ENCODE measurements at places on chromosomes 7 and 10.

GRCh38 chr7:81624021-81624592 lies 145.7 kb downstream of the HGF start:
- no peak for DNase-seq

DNA sequence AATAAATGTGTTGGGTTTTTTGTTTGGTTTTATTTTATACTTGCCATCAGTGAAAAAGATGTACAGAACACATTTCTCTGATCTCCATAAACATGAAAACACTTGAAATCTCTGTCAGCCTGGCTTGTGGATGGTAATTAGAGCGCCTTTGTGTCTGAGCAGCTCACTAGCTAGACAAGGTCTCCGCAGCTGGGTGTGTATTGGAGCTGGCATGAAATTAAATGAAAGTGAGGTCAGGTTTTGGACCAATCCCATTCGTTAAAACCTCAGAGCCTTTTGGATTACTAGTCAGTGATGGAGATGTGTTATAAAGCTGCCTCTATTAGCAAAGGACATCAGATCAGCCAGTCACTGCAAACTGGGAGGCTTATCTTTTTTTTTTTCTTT lies 2.7 kb downstream of the FRAT1 start:
- DNase-seq: no peak

GRCh38 chr7:140261105-140261486 lies 84.3 kb upstream of the KDM7A start:
- DNase-seq: no peak

GRCh38 chr7:43249823-43250145 lies 137.3 kb downstream of the HECW1 start:
- no peak for DNase-seq

DNA sequence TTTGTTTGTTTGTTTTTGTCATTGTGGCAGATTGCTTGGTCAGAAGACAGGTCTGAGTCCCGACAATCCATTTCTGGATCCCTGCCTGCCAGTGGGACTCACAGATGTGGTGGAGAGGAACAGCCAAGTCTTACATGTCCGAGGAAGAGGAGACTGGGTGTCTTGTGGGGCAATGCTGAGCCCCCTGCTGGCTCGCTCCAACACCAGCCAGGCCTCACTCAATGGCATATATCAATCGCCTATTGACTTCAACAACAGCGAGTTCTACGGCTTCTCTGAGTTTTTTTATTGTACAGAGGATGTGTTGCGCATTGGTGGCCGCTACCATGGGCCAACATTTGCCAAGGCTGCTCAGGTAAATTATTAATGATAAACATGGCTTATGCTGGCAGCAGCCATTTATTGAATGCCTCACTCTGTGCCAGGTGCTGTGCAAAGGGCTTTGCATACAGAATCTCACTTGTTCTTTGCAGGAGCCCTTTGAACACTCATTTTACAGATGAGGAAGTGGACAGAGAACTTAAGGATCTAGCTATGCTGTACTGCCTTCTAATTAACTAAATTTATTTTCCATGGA lies 33.3 kb downstream of the COX15 start:
- DNase-seq: no peak

GRCh38 chr7:148480479-148481146 lies 110.0 kb upstream of the C7orf33 start:
- DNase-seq: no peak

GRCh38 chr10:50572017-50572491 lies 51.7 kb downstream of the SGMS1 start:
- DNase-seq: no peak

GRCh38 chr10:111392159-111392558 lies 315.3 kb downstream of the ADRA2A start:
- no peak for DNase-seq

- DNase-seq: no peak
Observed at GRCh38 chr7:101550641-101551541, 78.2 kb downstream of the MYL10 start.

DNA sequence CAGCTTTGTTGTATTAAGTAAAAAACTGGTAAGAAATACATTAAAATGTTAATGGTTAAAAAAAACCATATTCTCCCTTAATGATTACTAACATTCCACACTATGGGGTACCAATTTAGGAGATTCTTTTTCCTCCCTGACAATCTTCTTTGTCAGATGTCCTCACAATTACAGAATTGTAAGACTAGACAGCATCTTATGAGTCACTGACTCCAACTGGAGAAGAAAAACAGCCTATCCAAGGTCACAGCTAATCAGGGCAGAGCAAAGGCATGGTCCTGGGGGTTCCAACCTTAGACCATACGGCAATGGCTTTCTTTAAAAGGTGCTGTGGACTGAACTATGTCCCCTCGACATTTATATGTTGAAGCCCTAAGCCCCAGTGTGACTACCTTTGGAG lies 127.6 kb downstream of the DLG5 start:
- no peak for DNase-seq

- no peak for DNase-seq
Observed at GRCh38 chr10:112810711-112811151, 139.3 kb upstream of the TCF7L2 start.

GRCh38 chr10:73646598-73647041 lies 5.3 kb upstream of the MYOZ1 start:
- DNase-seq: no peak

DNA sequence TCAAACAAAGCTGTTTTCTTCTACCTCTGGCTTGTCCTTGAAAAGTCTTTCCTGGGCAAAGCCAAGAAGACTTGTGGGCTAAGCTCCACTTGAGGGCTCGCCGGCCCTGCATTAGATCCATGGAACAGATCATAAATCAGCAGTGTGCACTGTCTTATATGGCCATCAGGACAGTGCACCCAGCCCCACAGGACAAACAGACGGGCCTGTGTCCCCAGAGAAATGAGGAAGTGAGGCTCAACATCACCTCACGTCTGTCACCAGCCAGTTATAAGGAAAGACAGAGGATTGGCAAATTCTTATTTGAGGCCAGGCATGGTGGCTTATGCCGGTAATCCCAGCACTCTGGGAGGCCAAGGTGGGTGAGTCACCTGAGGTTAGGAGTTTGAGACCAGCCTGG lies 12.3 kb upstream of the IFT22 start:
- no peak for DNase-seq

- DNase-seq: no peak
Observed at GRCh38 chr10:5960070-5960972, 17.0 kb downstream of the IL15RA start.

DNA sequence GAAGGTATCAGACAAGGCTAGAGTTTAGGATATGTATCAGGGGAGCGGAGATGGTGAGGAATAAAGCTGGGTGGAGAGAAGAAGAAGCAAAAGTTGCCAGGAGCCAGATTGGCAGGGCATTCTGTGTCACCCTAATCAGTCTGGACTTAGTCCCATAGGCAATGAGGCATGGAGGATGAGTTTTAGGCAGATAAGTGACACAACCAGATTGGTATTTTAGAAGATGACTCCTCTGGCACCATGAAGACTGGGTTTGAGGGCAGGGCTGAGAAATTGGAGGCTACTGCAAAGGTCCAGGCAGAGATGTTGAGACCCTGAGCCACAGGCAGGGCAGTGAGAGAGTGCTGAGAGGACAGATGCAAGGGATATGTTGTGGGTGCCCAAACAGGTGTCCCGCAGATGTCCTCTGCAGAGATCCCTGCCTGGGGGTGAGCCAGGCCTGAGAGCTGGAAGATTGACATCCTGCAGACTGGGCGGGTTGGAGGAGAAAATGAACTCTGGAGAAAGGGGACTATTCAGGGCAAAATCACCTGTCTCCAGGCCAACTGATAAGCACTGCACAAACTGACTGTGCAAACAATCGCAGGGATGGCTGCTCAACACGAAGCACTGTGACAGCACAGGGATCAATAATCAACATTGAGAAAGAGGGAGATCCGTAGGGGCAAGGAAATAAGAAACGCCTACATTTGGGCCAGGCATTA lies 11.9 kb upstream of the HABP2 start:
- no peak for DNase-seq

DNA sequence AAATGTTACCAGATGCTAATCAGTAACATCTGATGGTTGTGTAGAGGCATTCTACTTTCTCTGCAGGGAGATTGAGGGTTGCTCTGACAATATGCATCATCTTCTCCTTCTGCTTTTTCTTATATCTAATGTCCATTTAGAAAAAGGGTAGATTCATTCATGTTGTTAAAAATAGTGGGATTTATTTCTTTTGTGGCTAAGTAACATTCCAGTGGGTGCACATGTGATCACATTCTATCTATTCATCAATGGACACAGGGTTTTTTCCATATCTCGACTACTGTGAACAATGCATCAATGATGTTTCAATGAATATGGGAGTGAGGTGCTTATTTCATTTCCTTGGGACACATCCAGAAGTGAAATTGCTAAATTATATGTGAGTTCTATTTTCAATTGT lies 103.9 kb downstream of the CRPPA start:
- no peak for DNase-seq

DNA sequence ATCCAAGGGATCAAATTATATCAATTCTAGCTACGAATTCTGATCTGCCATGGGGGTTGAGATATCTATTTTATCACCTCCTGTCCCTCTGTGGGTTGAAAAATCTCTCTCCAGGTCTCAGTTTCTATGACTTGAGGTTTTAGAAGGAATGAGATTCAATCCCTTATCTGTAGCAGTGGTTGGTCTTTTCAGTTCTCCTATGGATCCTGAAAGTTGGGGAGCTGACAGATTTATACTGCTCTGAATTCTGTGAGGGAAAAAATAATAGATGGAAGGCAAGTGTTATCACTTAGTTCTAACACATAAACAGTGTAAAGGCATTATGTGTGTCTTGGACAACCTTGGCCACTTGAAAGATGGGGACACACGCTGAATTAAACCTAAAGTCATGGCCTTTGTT lies 15.8 kb upstream of the FBXW4 start:
- DNase-seq: no peak

- DNase-seq: no peak
Observed at GRCh38 chr10:3271354-3272115, 99.0 kb upstream of the PITRM1 start.

GRCh38 chr10:84047258-84048010 lies 91.9 kb upstream of the GHITM start:
- DNase-seq: no peak

DNA sequence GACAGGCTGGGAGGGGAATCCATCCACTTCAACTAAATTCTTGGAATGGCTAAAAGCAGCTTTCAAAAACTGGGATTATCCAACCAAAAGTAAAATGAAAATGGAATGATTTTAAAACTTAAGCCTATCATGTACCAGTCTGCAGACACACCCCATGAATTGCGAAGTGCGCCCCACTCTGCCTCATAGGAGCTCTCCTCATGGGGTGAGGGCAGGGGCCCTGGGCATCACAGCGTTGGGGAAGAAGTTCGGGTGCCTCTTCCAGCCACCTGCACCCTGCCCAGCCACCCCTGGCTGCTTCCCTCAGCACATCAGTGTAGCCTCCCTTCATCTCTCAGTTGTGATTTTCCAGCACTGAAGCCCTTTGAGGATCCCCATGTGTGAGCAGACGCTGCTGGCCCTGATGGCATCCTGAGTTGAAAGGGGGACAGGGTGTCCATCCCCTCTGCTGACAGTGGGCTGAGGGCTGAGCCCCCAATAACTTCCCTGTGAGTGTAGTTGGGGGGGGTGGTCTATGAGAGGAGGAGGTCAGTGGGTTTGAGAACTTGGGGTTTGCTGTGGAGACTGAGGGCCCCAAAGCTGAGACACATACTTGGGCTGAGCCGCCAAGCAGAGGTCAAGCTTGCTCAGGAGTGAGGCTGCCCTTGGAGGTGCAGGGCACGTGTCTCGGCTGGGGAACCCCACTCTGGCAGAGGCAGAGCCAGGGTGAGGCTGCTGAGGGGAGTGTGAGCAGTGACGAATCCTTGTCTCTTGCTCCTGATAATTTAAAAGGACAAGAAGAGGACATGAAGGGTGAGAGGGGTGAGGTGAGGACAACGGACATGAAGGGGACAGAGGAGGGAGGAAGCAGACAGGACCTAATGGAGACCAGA lies 542.1 kb downstream of the TCERG1L start:
- DNase-seq: no peak

DNA sequence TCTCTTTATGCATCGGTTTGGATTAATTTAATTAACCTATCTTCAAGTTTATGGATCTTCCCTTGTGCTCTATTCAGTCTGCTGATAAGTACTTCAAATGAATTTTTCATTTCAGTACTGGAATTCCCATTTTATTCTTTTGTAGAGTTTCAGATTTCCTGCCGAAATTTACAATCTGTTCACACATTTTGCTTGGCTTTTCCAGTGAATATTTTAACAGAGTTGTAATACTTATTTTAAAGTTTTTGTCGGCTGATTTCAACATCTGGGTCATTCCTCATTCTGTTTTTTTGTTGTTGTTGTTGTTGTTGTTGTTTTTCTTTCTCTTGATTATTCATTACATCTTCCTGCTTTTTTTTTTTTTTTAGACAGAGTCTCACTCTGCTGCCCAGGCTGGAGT lies 89.9 kb upstream of the KCNMA1 start:
- no peak for DNase-seq

DNA sequence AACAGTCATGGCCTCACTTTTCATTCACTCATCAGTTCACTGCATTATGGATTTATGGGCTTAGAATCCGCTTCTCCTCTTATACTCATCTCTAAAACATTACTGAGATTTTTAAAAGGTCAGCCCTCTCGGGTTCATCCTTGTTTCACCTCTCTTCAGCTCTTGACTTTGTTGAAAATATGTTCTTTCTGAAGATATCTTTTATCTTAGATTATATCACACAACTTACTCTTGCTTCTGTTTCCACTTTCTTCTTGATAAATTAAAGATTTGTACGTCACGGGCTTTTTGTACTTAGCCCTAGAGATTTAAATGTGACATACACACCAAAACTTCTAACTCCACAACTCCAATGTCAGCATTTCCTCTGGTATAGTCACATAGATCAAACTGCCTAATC lies 342.5 kb upstream of the TMEM229A start:
- no peak for DNase-seq

GRCh38 chr10:91528080-91528479 lies 104.8 kb downstream of the PPP1R3C start:
- DNase-seq: no peak

DNA sequence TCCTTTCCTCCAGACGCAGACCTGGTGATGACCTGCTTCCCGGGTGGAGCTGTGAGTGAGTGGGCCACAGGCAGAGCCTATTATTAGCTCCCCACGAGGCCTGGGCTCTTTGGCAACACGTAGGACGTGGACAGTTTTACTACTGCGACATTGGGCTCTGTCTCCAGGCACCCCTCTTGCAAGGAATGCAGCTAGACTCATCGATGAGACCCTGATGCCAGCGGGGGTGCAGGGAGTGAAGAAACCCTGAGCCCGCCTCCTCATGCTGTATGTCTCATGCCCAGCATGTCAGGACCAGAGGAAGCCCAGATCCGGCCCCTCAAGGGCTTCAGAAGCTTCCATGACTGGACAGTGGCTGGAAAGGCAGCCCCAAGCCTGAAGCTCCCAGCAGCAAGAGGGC lies 161.9 kb downstream of the TCERG1L start:
- DNase-seq: no peak

GRCh38 chr10:69051710-69052487 lies 36.0 kb upstream of the SRGN start:
- DNase-seq: no peak

DNA sequence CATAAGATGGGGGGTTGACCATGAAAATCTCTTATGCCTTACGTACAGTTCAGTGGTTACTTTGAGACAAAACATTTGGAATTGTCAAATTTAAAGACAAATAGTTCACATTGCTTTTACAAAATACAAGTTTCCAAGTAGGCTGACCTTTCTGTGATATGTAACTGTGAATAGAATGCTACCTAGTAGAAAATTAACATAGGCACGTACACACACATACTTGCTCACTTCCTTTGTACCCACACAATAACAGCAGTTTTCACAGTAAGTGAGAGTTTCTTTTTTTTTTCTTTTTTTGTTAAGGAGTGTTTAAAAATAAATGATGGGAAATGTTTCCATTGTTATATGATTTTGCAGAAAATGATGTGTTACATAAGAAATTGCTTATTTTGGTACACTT lies 53.3 kb upstream of the SP8 start:
- DNase-seq: no peak

GRCh38 chr10:50419091-50419490 lies 167.8 kb upstream of the ASAH2 start:
- DNase-seq: no peak
